ENCODE measurements at places on chromosomes 13 and 19.

DNA sequence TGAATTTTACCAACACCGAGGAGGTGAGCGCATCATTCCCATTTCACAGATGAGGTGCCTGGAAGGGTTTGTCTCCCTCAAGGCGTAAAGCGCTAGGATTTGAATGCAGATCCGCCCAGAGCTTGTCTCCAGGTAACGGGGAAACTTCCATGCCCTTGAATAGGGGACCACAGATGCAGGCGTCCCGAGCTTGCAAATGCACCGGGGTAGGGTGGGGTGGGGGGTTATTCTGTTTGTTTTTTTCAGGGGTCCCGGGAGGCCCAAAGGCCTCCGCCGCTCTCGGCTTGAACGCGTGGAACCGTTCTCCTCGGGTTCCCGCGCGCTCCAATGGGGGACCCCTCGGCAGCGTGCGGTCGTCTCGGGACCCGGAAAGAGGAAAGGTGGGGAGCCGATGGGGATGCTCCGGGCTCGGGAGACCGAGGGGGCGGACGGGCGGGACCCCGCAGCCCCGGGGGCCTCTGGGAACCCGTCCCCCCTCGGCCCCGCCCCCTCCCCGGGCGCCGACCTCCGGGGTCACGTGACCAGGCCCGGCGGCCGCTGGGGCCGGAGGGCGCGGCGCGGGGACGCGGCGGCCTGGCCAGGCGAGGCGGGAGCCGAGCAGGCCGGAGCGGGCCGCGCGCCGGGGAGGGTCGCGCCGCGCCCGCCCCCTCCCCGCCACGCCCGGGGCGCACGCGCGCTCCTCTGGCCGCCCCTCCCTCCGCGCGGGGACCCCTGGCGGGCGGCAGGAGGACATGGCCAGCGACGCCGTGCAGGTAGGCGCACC, at the start of gene PKN1:
Gene PKN1, plus strand, starts transcription at position 516 of the 763 bp plus-strand sequence. Its CDS starts 216 bp downstream, at position 732.
- DNase-seq: no peak

DNA sequence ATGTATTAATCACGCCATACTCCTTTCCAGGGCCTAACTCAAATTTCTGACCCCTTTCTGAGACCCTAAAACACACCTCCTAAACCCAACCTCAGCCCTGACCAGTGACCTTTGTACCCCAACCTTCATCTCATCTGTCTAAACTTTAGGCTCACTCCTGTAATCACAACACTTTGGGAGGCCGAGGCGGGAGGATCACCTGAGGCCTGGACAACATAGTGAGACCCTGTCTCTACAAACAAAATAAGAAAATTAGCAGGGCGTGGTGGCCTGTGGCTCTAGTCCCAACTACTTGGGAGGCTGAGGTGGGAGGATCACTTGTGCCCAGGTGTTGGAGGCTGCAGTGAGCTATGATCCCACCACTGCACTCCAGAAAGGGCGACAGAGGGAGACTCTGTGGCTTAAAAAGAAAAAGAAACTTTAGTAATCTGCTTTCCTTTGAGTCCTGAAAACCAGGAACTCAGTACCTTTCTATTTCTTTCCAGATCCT, 4.7 kb downstream of the RTN2 start:
- no peak for DNase-seq

DNA sequence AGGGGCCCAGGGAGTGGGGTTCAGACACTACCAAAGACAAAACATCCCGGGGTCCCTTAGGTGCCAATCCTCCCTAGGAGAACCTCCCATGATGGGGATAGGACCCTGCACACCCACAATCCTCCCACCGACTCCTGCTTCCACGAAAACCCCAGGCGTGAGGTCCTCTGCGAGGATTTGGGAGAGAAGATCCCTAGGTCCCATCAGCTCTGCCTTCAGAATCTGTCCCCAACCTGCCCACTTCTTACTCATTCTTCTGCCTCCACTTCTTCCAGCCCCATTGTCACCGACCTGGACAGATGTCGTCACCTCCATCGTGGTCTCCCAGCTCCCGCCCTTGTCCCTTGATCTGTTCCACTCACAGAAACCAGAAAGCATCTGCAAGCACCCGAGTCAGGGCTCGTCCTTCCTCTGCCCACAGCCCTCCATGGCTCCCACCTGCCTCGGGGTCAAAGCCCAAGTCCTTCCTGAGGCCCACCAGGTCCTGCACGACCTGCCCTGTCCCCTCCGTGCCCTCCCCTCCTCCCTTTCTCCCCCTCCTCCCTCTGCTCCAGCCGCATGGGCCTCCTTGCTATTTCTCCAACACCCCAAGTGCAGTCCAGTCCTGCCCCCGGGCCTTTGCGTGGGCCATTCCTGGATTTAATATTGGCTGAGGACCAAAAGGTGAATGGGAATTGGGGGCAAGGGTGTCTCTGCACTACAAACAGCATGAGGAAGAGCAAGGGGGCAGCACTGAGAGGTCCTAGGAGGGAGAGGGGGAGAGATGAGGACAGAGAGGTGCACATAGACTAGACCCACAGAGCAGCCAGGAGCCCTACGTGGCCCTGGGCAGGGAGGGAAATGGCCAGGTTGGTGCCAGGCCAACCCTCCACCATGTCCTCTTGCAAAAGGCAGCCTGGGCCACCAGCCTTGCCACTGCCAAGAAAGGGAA, 51.3 kb downstream of the PTPRS start:
- no peak for DNase-seq

GRCh38 chr19:19662871-19663255, 613 bp downstream of the ATP13A1 start:
- DNase-seq: no peak

- DNase-seq: no peak
Observed at GRCh38 chr19:30923096-30923495, 426.1 kb downstream of the TSHZ3 start.

GRCh38 chr19:7191946-7192691, 102.1 kb downstream of the INSR start:
- DNase-seq: no peak

GRCh38 chr19:40718774-40719391, 2.0 kb downstream of the ITPKC start:
- peak; percentile 75 for DNase-seq

DNA sequence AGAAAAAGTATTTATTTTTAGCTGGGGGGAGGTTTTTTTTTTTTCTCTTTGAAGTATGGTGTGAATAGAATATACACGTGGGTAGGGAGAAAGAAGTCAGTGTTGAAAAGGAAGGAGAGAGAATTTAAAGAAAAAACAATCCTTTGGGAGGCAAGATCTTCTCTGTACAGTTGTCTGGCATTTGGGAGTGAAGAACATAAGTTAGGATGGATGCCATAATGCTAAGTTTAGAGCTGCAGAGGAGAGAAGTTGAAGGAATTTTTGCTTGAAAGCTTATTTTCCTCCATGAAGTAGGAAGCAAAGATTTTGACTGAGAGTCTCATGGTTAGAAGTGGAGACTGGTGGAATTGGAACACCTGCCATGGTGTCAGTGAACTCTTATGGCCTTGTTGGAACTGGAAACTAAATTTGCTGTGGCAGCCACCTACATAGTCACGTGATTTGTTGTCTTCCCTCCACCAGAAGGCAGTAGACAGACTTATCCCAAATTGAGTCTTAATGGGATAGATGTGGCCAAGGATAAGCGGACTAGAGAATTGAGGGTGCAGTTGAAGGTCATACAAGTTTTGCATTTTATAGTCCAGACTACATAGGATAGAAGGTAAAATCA, 22.0 kb downstream of the NDFIP2 start:
- no peak for DNase-seq

DNA sequence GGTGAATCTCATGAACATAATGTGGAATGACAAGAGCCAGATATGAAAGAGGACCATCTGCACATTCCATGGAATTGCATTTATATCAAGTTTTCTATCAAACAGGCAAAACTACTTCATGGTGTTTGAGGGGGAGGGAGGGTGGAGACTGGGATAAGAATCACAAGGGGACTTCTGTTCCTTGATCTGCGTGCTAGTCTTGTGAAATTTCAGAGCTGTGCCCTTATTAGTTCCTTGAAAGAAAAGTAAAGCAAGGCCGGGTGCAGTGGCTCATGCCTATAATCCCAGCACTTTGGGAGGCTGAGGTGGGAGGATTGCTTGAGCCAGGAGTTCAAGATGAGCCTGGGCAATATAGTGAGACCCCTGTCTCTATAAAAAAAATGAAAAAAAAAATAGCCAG, 30.2 kb upstream of the CEBPG start:
- no peak for DNase-seq

DNA sequence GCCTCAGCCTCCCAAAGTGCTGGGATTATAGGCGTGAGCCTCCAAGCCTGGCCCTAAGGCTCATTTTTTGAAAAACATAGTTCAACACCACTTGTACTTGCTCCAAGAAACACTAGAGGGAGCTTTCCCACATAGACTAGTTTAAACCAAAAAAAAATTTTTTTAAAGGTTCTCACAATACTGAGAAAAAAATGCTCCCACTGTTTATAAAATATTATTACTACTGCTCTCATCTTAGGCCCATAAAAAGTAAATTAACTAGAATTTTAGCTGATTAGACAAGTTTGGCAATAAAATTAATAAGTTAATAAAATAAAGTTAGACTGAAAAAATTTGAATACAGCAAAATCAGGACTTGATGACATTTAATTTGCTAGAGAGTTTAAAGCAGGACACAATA, 109.5 kb downstream of the TBC1D4 start:
- DNase-seq: peak; percentile 27

GRCh38 chr19:45641274-45642105, 2.3 kb upstream of the EML2 start:
- DNase-seq: peak; percentile 88

DNA sequence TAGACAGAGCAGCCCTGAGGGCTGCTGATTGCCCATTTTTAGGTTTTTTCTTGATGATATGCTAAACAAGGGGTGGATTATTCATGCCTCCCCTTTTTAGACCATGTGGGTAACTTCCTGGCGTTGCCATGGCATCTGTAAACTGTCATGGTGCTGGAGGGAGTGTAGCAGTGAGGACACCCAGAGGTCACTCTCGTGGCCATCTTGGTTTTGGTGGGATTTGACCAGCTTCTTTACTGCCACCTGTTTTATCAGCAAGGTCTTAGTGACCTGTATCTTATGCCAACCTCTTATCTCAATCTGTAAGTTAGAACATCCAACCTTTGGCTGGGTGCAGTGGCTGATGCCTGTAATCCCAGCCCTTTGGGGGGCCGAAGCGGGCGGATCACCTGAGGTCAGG, 148.0 kb downstream of the PTPRS start:
- DNase-seq: no peak

- DNase-seq: no peak
Observed at GRCh38 chr19:6768236-6768785, 1.1 kb upstream of the SH2D3A start.

DNA sequence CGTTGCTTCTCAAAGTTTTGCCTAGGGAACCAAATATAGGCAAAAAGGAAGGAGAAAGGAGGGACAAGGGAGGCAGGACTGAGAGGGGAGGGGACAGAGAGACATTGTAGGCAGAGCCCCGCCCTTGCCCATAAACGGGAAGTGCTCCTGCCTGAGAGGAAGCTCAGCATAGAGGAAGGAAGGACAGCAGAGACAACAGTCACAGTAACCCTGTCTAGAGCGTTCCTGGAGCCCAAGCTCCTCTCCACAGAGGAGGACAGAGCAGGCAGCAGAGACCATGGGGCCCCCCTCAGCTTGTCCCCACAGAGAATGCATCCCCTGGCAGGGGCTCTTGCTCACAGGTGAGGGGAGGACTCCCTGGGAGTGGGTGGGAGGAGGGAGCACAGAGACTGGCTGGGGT, at the start of gene CEACAM21:
Gene CEACAM21, plus strand, starts transcription at position 169 of the 400 bp plus-strand sequence. Its CDS starts 109 bp downstream, at position 278.
- no peak for DNase-seq

- DNase-seq: no peak
Observed at GRCh38 chr13:91534996-91535395, 136.6 kb downstream of the GPC5 start.

GRCh38 chr13:53683608-53684007, 655.0 kb downstream of the OLFM4 start:
- no peak for DNase-seq

GRCh38 chr13:112871742-112872141, 97.3 kb upstream of the MCF2L start:
- no peak for DNase-seq

- DNase-seq: no peak
Observed at GRCh38 chr13:74184283-74184682, 50.1 kb upstream of the KLF12 start.

GRCh38 chr13:109971456-109972090, 185.2 kb upstream of the IRS2 start:
- DNase-seq: no peak

- no peak for DNase-seq
Observed at GRCh38 chr19:3080286-3080685, 13.9 kb upstream of the GNA11 start.

DNA sequence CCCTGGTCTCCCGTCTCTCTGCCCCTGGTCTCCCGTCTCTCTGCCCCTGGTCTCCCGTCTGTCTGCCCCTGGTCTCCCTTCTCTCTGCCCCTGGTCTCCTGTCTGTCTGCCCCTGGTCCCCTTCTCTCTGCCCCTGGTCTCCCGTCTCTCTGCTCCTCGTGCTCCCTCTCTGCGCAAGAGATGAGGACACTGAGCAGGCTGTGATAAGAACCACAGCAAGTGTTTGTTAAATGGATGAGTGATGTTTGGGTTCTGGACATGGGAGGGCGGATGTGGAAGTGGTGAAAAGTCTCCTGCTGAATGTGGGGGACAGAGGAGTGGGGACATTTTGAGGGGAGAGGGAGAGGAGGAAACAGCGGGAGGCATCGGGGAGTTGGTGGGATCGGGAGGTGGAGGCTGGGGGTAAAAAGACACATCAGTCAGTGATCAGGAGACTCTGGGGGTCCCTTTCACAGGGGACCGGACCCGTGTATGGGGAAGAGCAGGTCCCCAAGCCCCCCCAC, 8.0 kb downstream of the NPAS1 start:
- no peak for DNase-seq

GRCh38 chr13:92260363-92260762, 861.9 kb downstream of the GPC5 start:
- DNase-seq: no peak

DNA sequence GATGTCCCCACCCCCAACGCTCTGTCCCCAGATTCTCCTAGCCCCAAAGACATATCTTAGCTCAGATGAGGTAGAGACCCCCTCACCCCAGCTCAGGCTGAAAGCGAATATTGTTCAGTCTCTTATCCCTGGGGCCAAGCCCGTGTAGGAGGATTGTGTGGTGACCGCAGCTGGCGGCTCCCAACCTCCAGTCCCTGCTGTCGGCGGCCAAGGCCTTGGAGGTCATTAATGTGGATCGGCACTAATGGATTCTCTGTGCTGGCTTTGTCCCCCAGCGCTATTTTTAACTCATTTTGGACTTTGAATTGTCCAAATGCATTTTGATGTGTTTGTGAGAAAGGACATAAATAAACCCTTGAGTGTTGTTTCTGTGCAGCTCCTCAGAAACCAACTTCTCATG, 124.2 kb downstream of the UQCRFS1 start:
- no peak for DNase-seq

Data from hematopoietic multipotent progenitor cell treated with erythropoietin and hydrocortisone succinate and interleukin-3 and kit ligand, for 17 days (in vitro differentiated cells).